Stimulated activated CD8-positive, alpha-beta memory T cell treated with anti-CD3 and anti-CD28 coated beads, Interleukin-15, amount 100 ng/mL, for 1 hour (primary cell): ENCODE measurements at places on chromosomes 12 and 14.

DNA sequence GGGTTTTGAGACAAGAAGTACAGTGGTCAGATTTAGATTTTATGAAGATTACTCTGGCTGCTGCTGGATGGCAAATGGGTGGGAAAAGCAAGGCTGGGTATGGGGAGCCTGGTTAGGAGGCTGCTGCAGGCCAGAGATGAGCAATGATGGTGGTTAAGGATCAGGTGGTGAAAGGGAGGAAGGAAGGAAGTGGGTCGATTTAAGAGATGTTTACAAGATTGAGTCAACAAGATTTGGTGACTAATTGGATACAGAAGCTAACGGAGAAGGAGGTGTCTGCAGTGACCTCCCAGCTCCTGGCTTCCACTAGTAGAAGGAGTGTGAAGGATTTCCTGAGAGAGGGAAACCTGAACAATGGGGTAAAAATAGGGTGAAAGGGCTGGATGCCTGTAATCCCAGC lies 18.7 kb downstream of the NOS1 start:
- no peak for DNase-seq

- no peak for DNase-seq
Measured at GRCh38 chr14:22395803-22396202, 193.2 kb downstream of the DAD1 start.

GRCh38 chr12:50404307-50404706 lies 3.6 kb downstream of the LARP4 start:
- no peak for DNase-seq

DNA sequence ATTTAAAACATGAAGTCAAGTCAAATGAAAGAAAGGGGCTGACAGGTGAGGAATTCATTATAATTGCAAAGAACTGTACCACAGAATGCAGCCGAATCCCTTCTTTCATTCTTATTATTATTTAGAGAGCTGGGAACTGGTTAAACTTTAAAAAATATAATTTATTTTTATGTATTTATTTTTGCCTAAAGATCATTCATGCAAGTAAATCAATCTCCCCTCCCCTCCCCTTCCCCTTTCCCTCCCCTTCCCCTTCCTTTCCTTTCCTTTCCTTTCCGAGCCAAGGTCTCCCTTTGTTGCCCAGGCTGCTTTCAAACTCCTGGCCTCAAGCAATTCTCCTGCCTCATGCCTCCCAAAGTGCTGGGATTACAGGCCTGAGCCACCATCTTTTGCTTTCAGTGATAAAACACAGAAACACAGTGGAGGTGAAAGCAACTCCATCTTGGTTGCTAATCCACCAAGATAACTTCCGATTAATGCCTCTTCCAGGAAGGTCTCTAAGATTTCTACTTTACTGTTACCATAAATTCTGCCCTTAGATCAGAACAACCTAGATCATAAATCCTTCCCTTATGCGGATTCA lies 6.0 kb upstream of the UBC start:
- no peak for DNase-seq

- DNase-seq = no peak
Measured at GRCh38 chr12:126648074-126648473, 1582.8 kb downstream of the AACS start.

DNA sequence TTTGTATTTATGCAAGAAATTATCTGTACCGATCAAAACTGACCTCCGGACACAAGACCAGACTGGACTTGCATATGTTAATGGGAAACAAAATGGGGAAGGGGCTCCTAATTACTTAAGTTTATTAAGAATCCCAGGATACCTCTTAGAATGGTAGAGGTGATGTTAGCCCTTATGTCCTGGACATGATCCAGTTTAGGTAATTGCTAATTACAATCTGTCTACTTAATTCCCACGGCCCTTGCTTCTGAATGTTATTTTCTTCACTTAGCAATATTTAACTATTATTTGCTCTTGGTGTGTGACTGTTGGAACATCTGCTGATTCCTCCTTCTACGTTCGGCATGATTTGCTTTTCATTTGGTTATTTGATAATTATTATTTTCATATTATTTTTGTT lies 644.0 kb downstream of the DIO2 start:
- no peak for DNase-seq

DNA sequence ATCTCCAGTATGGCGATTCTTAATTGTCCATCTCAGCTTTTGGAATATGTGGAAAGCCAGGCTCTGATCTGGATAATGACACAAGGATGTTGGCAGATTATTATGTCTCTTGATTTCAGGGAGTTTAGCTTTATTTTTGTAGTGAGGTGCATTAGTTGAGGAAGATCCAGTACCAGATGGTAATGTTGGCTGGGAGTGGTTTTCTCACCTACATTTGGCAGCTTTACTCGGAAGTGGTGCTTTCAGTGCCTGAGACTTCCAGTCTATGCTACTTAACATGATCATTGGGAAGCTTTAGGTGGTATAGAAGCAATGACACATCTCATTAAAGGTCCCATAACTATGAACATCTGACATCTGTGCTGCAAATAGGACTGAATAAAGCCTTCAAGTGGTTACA lies 7.5 kb downstream of the SLC15A5 start:
- no peak for DNase-seq

GRCh38 chr12:105978276-105978675 lies 160.5 kb downstream of the NUAK1 start:
- no peak for DNase-seq

GRCh38 chr12:54298904-54299303 lies 1.9 kb downstream of the NFE2 start:
- DNase-seq = no peak

GRCh38 chr14:96090441-96091148 lies 51.4 kb downstream of the C14orf132 start:
- DNase-seq = no peak

- DNase-seq = no peak
Measured at GRCh38 chr14:58297412-58297761, 968 bp upstream of the ARID4A start.

GRCh38 chr12:22672951-22673350 lies 48.0 kb downstream of the ETNK1 start:
- DNase-seq = no peak

DNA sequence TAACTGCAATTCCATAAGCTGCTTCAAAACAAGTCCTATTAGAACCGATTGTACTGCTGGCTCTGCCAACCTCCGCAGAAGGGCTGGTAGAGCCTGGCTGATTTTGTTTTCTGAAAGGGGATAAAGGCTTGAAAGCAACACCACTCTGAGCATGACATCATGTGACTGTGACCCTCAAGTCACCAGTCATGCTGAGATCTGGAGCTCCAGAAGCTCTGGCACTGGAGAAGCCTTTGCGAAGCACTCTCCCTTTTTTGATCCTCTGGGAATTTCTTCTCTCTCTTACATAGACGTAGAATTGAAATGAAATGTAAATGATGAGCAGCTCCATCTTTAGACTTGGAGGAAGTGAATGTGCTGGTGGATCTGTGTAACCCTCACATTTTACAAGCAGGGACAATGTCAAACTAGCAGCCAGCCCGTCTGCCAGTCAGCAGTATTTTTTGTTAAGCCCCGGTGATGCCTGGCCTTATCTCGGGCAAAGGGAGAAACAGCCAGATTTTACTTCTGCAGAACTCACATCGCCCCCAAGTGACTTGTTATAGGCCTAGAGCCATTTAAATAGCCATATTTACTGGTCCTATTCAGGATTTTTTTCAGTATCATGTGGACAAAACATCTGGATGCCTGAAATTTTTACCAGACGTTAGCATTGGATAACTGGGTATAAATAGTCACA lies 112.1 kb upstream of the NPAS3 start:
- no peak for DNase-seq

- DNase-seq = no peak
Measured at GRCh38 chr12:122350141-122350848, 72.2 kb downstream of the CLIP1 start.

DNA sequence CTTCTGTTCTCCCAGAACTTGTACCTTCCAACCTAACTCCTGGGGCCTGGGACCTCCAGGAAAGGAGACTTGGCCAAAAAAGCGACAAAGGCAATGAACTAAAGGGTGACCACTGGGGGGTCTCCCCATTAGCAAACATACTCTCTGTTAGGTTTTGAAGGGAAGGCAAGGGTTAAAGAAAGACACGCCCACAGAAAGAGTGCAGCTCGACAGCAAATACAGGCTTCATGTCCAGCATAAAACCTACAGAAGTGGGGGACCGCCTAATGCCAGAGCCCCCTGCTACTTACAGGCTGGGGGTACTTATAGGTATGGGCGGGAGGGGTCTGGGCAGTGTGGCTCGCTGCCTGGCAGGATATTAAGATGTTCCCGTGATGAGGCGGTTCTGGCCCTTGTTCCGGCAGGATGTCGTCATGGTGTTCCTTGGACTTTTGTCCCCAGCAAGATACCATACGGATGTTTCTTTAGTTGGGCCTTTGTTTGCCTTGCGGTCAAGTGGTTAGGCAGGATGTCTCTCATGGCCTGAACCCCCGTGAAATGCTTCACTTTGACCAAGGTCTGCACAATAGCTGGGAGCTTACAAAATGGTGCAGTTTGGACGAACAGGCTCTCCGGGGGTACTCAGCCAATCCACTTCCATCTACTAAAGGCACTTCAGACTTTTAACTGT lies 53.4 kb downstream of the PRMT8 start:
- no peak for DNase-seq

DNA sequence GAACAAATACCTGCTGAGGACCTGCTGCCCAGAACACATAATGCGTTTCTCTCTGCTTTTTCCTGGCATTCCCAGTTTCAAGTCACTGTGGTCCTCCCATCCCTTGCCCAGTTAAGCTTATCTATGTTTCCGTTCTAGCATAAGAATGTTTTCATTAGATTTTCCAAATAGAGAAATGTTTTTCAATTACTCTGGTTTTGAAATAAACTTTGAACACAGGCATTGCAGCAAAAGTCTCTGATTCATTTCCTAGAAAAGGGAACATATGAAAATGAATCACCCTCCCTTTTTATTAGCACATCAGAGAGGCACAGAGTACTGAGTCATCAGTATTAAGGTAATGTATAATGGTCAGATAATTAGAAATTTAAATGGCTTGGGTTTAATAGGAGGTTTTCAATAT lies 201.1 kb upstream of the TMEM260 start:
- DNase-seq = no peak

DNA sequence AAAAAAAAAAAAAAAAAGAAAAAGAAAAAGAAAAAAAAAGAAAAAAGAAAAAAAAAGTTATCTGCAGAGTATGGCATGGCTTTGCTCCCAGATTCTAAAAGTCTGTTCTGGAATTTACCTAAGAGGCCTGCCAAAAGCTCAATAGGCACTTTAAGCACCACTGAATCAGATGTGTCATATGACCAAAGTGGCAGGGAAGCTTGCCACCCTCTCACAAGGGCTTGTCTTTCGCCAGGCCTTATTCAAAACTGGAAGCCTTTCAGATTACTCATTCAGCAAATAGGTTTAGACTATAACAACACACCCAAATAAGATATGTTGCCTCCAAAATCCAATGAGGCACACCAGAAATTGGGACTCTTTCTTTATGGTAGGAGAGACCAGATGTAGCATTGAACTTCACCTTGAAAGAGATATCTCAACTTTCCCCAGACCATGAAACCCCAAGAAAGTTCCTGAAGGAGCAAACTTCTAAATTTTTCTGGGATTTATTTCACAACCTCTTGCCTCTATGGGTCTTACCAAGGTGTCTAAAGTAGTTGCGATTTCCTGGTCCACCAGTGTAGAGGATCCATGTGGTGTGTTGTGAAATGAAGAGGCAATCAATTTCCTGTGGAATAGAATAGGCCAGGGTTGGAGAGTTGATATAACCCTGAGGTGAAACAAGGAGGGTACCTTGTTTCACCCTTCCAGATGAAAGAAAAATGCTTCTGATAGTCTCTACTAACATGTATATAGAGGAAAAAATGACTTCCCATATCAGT lies 218.8 kb downstream of the DAD1 start:
- no peak for DNase-seq

DNA sequence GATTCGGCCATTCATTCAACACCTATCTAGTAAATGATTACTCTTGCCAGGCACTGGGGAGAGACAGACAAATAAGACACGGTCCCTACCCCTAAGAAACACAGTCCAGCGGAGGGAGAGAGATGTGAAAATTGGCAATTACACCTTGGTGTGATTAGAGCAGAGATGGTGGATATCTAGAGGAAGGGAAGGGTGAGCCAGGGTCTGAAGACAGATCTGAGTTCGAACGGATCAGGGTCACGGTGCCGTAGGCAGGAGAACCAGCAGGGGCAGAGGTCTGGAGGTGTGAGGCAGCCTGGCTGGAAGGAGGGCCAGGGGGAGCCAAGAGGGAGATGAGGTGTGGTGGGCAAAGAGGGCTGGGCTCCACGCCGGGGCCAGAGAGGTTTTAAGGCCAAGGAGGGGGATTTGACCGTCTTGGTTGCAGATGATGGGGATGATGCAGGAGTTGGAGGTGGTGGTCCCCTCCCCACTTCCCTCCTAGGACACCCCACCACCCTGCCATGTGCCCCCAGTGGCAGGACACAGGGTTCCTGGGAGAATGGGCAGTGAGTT lies 27.1 kb downstream of the FAM222A start:
- DNase-seq = no peak

DNA sequence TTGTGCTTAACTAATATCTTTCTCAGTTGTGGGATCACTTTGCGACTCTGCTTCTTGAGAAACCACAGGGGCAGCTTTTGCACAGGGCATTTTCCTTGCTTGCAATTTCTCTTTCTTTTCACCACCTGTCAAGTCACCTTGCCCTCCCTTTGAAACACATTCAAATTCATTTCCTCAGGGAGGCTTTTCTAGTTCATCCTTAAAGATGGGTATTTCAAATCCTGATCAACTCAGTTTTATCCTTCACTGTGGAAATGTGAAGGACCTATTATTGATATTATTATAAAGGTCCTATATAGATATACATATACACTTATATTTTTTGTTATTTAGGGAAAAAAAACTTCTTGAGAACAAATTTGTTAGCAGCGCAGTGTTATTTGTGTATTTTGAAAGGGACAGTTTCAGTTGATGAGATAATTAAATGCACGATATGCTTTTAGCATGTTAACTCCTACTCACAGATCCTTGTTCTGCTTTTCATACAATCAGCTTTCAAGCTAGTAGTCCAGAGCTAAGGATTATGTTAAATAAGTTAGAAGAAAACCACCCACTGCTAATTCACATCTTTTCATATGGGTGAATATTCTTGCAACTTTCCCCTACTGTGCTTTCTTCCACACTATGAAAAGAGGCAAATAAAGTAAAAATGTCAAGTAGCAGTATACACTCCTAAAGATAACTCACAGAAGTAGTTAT lies 501.4 kb upstream of the RGS6 start:
- no peak for DNase-seq

GRCh38 chr14:26276757-26277156 lies 321.1 kb downstream of the NOVA1 start:
- no peak for DNase-seq

- DNase-seq = no peak
Measured at GRCh38 chr12:19190292-19191031, 60.9 kb downstream of the PLEKHA5 start.
